ENCODE measurements at places on chromosomes 11 and 22.

DNA sequence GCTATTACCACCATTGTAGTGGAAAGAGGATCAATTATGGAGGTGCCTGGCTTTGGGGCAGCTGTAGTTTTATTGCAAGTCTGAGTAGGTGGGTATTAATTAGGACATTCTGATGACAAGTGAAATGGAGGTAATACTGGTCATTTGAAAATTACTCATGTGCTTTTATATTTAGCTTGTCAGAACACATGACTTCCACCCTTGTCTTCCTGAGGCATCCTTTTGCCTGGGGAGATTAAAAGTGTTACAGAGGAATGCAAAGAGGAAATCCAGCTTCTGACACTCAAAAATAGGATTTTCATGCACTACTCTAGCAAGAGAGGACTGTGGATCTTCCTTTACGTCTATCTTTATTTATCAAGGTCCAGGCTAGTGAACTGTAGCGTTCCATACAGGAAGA is 44.7 kb upstream of the CAPRIN1 start:
- DNase-seq, result no peak

- peak; percentile 39 for DNase-seq
These were observed 29.3 kb upstream of the TCF20 start for GRCh38 chr22:42299586-42300258.

DNA sequence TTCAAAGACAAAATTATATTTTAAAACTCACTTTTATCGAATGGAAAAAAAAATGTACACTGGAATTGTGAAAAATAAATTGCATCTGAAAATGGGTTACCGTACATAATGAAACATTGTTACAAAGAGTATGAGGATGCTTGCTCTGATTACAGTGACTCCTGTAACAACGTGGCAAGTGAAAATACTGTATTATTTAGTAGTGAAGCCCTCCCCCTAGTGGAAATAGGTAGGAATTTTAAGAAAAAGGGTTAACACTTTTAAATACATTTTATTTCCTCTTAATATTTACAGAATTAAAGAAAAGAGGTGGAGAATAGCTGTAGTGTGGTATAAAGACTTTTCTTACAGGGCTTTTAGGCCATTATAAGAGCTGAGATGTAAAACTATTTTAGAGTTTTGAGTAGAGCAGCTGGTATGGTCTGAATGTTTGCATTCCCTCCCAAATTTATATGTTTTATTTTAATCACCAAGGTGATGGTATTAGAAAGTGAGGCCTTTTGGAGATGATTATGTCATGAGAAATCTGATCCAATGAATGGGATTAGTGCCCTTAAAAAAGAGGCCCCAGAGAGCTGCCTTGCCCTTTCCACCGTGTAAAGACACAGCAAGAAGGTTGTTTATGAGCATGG is 25.2 kb downstream of the FAM76B start:
- no peak for DNase-seq

- no peak for DNase-seq
These were observed 912.1 kb upstream of the FAT3 start for GRCh38 chr11:91312541-91312940.

GRCh38 chr11:47415091-47415854 is 6.9 kb downstream of the SLC39A13 start:
- DNase-seq, result no peak

- DNase-seq, result no peak
These were observed 22.1 kb downstream of the RPUSD4 start for GRCh38 chr11:126189109-126189929.

DNA sequence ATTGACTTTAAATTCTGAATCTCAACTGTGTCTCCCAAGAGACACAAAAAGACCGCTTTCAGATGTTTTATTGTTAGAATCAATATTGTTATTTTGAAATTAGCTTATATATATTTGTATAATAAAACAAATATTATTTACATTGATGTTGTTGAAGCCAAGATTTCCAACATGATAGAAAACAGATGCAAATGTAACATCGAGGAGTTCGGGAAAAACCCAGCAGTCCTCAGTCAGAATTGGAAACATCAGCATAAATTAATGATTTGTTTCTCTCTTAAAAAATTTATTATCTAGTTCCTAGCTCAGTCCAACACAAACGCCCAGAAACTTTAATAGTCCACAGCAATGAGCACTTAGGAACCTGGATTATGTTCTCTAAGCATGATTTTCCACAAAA is 1330.4 kb downstream of the TBC1D22A start:
- no peak for DNase-seq

DNA sequence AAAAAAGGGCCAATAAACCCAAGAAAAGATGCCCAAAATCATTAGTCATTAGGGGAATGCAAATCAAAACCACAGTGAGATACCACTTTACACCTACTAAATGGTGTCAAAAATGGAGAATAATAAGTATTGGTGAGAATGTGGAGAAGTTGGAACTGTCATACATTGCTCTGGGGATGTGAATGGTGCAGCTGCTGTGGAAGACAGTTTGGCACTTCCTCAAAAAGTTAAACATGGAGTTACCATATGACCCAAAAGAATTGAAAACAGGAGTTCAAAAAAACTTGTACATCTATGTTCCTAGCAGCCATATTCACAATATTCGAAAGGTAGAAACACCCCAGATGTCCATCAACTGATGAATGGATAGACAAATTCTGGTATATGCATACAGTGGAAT is 24.5 kb upstream of the DLAT start:
- no peak for DNase-seq

DNA sequence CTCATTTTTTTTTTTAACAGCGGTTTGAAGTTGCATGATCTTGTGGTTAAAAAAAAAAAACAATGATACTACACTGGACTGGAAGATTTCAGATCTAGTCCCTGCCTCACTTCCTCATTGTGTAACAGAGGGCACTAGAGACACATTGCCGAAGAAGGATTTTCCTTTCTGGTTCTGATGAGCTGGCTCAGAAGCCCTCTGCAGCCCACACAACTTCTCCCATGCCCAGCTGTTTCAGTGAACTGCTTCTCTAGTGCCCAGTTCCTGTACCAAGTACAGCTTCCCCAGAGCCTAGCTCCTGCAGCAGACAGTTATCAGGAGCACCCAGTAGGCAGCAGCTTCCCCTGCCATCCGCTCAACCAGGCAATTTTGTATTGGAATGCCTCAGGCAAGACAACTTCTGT is 29.5 kb upstream of the ANO5 start:
- no peak for DNase-seq

GRCh38 chr11:128705124-128705920 is 11.4 kb downstream of the FLI1 start:
- no peak for DNase-seq

- DNase-seq, result no peak
These were observed 79.4 kb upstream of the PPARA start for GRCh38 chr22:46070803-46071450.

DNA sequence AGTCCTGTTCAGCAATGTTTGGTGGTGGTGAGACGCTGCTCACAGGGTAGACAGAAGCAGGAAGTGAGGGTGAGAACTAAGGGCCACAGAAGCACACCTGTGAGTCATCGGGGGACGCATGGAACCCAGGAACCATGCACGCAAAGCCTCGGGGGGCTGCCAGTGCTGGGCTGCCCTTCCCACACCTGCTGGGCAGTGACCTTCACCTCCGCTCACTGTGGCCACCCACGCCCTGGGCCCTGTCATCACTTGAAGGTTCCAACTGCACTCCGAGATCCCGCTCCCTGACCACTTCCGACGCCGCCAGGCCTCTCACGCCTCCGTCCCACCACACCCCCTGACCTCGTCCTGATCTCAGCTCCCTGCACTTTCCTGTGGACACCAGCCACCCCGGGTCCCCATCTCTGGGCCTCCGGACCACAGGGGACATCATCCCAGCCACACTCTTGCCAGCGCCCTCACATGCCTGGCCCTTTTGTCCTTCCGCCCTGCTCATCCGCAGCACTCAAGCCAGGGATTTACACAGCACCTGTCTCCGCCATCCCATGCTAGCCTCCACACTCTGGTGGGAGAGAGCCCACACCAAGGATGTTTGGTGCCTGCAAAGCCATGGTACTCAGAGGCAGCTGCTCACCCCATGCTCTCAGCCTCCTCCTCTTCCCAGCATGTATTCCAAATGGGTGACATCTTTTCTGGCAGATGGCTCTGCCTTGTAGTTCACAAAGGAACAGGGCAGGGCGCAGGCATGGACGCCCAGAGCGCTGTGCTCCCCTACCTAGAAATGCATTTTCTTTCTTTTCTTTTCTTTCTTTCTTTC is 23.1 kb upstream of the ATXN10 start:
- no peak for DNase-seq

- DNase-seq, result no peak
These were observed 41.4 kb downstream of the CERK start for GRCh38 chr22:46696614-46697013.

- DNase-seq, result no peak
These were observed 20.1 kb upstream of the ST3GAL4 start for GRCh38 chr11:126335463-126335760.

- DNase-seq, result no peak
These were observed 3.1 kb upstream of the SGSM3 start for GRCh38 chr22:40367342-40367741.

- no peak for DNase-seq
These were observed 17.2 kb downstream of the MYEOV start for GRCh38 chr11:69310934-69311766.

- DNase-seq, result peak; percentile 31
These were observed 618 bp downstream of the MTA2 start for GRCh38 chr11:62601122-62601371.

DNA sequence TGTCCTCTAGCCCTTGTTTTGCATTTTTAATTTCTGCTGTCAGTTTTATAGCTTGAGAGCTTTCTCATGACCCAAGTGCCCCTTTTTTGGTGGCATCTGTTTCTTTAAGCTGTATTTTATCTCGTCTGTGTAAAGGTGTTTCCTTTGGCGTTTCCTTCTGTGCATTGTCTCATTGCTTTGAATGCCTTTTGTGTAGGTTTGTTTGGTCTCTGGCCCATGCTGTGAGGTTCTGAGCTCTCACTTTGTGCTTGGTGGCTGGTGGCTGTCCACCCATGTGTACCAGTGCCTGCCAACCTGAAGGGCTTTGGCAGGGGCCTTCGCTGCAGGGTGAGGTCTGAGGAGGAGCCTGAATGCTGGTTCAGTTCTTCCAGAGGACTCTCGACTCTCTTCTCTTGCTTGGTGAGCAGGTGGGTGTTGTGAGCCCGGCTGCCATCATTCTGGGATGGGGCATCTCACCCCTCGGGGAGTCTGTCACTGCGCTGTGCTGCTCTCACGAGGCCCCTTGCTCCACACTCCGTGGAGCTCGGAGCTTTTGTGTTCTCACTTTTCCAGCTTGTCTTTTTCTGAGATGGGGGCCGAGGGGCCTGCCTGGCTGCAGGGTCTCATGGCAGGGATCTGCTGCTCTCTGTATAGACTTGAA is 14.9 kb downstream of the AP2A2 start:
- DNase-seq, result no peak

- peak; percentile 66 for DNase-seq
These were observed 616 bp downstream of the PNPLA2 start for GRCh38 chr11:819129-819931.

DNA sequence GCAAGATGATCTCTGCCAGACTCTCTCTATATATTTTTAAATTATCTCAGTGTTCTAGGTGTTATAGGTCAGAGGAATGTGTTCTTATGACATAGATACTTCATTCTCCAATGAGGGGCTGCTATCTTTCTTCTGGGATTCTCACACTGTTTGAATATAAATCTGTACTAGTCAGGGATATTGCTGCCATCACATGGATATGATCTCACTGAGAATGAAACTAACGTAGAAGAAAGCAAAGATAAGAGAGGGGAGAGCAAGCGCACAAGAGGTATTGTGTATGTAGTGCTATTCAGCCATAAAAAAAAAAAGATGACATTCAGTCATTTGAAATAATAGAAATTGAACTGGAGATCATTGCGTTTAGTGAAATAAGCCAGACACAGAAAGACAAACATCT is 42.2 kb upstream of the SLC36A4 start:
- no peak for DNase-seq

- no peak for DNase-seq
These were observed 205.6 kb downstream of the ADAMTS15 start for GRCh38 chr11:130653838-130654636.

GRCh38 chr11:103671143-103671651 is 365.2 kb upstream of the DDI1 start:
- no peak for DNase-seq

- no peak for DNase-seq
These were observed 42.9 kb downstream of the CBL start for GRCh38 chr11:119248750-119249670.

DNA sequence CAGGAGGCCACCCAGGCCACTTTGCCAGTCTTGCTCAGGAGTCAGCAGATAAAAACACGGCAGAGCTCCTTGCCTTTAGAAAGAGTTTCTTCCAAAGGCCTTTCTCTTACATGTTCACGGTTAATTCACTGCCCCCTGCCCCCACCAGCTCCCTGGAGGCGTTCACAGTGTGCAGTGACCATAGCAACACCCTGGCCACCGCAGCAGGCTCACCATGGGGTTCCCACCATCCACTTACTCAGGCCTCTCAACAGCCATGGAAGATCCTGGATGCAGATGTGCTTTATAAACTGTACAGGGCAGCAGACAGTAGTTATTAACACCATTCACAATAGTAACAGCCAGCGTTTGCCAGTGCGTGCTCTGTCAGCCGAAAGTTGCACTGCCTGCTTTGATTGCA is 10.6 kb upstream of the MYO7A start:
- DNase-seq, result no peak

GRCh38 chr11:34308049-34308912 is 49.5 kb downstream of the ABTB2 start:
- no peak for DNase-seq

GRCh38 chr22:36052505-36052941 is 23.9 kb upstream of the RBFOX2 start:
- DNase-seq, result no peak

- no peak for DNase-seq
These were observed 1486.5 kb downstream of the TBC1D22A start for GRCh38 chr22:48248901-48249455.

DNA sequence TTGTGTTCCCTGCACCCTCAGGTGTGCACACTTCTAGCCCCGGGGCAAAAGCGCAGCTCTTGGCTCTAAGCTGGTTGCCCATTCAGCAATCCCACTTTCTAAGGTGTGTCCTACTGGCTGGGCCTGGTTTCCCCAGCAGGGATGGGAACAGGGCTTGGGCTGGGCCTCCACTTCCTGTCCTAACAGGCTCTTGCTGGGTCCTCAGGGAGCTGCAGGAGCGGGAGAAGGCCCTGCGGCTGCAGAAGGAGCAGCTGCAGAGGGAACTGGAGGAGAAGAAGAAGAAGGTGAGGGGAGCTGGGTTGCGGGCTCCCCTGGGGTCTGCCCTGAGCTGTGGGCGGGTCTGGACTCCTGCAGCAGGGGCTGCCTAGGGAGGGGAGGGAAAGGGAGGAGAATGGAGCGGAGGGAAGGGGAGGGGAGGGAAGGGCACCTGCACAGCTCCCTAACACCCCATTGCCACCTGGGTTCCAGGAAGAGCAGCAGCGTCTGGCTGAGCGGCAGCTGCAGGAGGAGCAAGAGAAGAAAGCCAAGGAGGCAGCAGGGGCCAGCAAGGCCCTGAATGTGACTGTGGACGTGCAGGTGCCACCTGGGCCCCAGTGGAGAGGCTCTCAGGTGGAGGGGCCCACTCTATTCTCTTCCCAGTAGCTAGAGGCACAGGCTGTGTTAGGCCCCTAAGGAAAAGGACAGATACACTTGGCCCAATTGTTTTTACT is 24.6 kb downstream of the INCENP start:
- no peak for DNase-seq

- DNase-seq, result no peak
These were observed 49.1 kb downstream of the EMSY start for GRCh38 chr11:76493626-76494539.

- no peak for DNase-seq
These were observed 142.1 kb upstream of the B3GAT1 start for GRCh38 chr11:134554106-134554505.
